ENCODE measurements at places on chromosomes 7 and 10. TPM values are rescaled to one million over a fixed set of nuclear protein-coding genes. Genes with fewer than 3 reads are reported as not detected.

DNA sequence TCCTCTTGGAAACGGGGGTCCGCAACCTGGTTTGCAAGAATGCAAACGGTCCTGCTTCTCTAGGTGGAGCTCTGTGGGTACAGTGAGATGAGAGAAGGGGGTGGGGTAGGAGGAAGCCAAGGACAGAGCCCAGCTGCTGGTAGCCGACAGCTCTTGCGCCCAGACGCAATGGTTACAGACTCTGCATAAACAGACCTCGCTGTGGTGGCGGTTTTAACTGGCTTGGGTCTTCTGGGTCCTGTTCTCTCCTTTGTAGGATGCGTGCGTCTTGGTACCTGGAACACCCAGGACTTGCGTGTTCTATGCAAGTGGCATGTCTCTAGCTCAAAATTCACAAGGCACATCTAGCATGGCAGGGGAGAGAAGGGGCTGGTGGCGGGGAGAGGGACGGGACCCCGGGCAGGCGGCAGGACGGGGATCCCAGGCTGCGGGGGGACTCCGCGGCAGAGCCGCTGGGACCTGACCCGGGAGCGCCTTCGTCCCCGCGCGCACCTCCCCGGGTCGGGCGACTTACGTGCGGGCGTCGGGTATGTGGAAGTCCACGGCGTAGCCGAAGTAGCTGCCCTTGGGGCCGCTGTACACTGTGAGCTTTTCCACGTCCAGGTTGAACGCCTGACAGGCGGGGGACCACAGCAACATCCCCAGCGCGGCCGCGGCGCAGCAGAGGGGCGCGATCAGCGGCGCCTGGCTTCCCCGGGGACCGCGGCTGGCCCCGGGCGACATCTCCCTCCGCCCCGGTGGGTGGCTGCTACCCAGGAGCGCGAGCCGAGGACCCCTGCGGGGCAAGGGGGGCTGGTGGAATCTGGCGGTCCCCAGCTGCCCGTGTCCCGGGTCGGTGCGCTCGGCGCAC is 448 bp downstream of the ITGA8 start:
- DNase-seq: peak; percentile 74

- DNase-seq: no peak
Observed at GRCh38 chr10:110824660-110825059, 47.1 kb upstream of the PDCD4 start.

DNA sequence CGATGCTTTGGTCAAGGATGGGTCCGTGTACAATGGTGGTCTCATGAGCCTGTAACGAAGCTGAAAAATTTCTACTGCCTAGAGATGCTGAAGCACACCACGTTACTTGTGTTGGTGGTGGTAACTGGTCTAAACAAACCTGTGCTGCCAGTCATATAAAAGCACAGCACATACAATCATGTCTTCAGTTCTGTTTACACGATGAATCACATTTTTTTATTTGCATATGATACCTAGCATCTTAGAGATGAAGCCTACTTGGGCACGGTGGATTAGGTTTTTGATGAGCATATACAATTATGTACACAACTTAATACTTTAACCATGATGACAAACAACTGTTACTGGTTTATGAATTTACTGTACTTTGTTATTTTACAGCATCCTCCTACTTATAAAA is 201.0 kb downstream of the ZMYND11 start:
- no peak for DNase-seq

FAM171A1 gene
- total RNA-seq: 28.9 TPM

SPDYE16 gene
- 0.36 TPM for total RNA-seq

- DNase-seq: peak; percentile 96
Observed at GRCh38 chr10:127908106-127908958, 1.4 kb downstream of the PTPRE start.

AKR1D1 gene
- under 0.01 TPM for total RNA-seq

DNA sequence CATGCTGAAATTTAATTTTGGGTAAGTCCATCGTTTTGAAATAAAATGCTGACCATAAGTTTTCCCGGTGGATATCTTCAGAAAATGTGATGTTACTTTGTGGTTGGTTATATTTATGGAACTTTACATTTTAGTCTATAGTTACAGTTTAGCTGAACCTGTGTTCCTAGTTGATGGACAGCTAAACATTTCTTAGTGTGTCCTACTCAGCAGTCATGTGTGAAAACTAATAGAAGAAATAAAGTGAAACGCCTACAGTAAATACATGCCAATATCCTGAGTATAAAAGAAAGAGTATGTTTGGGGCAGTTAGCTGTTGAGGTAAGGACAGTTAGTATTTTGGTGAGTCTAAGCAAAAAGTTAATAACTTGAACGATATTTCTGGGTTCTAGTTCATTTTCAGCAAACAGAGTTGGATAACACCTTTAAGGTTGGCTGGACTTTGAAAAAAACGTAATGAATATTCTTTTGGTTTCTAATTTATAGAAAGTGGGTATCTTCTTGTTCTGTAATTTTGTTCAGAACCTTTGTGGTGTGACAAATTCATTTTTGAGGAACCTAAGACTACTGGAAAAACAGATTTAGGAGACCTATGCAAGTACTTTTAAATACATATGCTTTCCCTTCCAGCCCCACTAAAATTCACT is 28.7 kb downstream of the LCOR start:
- no peak for DNase-seq

DNA sequence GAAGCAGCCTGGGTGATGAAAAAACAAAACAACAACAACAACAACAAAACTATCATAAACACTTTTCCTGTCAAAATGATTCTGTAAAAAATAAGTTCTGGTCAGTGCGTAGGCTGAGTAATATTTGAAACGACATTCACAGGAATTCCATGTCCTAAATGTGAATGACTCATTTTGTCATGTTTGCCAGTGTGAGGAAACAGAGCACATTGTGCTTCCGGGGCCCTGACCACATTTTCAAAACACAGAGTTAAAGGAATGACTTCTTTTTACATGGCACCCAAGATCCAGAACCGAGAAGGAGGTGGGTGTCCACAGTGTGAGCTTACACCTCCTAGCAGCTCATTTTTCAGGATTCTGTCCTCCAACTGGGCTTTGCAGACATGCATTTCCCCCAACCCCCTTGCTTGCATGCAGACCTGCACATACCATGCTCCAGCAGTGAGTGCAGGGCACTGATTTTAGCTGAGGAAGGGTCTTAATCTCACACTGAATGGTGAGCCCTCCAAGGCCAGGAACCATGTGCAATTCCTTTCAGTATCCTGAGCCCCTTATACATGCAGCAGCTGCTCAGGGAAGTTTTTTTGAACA is 3.0 kb downstream of the CLRN3 start:
- DNase-seq: peak; percentile 86

DNA sequence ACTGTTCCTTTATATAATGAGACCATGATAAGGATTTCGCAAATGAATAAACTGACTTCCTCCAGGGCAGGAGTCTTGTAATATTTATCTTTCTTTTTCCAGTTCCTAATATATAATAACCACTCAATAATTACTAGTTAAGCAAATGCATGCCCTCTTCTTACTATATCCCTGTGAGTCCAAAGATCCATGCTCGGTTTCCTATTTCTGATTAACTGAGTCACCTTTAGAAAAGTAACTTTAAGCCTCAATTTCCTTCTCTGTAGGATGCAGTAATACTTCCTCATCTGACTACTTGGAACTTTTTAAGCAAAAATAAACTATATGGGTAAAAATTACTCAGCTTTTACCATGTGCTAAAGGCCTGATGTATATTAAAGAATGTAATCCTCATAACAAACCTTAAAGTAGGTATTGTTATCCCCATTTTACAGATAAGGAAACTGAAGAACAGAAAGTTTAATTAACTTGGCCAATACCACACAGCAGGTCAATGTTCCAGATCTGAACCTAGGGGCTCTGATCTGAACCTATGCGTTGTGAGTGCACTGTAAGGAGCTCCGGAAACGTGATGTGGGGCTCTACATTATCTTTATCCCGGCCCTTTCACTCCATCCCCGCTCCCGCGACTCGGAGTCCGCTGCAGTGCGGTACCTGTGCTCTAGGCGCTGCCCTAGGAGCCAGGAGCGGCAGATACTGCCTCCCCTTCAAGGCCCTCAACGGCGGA is 458 bp downstream of the COX15 start:
- DNase-seq: peak; percentile 35

DNA sequence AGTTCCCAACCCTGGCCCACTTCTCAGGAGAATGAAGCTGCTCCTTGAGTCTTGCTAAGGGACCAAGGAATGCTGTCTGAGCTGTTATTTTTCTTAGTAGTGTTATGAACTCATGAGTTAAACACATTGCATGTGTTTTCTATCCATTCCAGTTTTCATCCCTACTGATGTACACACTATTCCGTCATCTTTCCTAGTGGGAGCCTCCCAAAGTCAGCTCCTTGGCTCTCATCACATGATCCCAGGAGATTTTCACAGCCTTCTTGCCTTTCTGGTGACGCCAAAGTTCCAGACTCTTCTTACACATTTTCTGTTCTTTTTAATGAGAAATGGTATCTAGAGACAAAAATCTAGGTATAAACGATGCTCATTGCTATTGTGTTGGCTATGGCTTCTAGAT is 8.4 kb upstream of the C10orf71 start:
- DNase-seq: no peak

MRPS24 gene
- 69.0 TPM for total RNA-seq

BRAF gene
- total RNA-seq: 30.0 TPM

- DNase-seq: no peak
Observed at GRCh38 chr10:67015225-67015624, 89.4 kb downstream of the LRRTM3 start.

SPACDR gene
- total RNA-seq: 0.36 TPM

NCF1 gene
- total RNA-seq: under 0.01 TPM

DNA sequence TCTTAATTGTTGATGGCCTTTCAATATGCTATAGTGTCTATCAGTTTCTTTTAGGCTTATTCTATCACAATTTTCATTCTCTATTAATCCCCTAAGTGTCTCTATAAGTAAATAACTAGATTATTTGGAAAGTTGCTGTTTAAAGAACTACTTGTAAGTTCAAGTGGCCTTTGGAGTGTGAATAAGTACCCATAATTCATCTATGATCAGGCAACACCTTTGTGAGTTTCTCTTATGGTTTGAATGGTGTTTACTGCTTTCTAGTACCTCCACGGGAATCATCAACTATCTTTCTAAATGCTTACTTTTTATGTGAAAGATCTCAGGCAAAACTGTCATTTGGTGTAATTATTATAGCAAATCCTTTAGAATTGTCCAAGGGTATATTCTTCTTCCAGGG is 166.7 kb downstream of the POU6F2 start:
- DNase-seq: no peak

DNA sequence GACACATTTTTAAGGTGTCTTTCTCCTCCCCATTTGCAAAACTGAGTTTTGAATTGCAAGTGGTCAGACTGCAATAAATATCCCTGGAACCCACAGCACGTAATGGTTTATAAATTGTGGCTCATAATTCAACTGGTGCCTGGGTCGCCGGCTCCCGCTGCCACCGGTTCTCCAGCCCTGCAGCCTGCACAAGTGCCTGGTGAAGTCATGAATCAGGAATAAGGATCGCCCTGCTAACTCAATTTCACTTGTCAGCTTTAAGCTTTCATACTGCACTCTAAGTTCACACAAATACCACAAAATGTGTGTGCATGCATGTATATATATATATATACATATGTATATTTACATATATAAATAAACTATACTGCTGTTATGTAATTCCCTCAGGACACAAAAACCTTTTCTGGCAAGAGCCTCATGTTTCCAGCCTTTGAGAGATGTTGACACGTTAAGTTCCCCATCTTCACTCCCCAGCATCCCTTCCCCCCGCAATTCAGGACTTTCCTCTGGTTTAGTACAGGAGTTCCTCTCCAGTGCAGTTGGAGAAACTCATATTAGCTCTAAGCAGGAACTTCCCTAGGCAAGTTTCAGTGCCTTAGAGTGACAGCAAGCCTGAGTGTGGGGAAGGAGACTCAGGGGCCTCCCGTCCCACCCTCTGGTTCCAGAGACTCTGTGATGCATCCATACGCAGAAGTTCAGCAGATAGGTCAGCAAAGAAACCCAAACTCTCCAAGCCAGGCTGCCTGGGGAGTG is 129.2 kb upstream of the UNC5B start:
- DNase-seq: peak; percentile 76

SPDYE9 gene
- total RNA-seq: not detected

DNA sequence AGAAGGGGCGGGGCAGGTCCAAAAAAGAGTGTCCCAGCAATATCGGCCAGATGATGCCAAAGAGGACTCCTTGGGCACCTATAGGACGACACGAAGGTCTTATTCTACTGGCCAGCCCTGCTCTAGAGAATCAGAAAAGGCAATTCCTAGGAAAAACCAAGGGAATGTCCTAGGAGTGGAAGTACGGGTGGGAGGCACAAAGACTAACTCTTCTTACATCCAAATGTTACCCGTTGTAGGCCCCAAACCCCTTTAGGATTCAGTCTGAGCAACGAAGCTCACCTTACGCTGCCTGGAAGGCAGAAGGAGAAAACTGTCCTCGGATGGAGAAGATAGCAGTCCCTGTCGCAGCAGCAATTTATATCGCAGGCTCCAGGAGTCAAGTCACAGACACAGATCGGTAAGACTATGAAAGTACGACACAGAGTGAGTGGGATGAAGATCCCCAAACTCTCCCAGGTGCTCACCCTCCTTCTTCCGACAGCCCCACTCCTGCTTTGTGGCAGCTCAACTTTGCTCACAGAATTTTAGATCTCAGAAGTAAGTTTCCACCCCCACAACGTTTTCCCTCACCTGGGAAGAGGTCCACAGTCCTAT is 558 bp downstream of the TCTN3 start:
- DNase-seq: no peak

GRCh38 chr10:63819753-63820329 is 298.6 kb downstream of the REEP3 start:
- peak; percentile 76 for DNase-seq

DNA sequence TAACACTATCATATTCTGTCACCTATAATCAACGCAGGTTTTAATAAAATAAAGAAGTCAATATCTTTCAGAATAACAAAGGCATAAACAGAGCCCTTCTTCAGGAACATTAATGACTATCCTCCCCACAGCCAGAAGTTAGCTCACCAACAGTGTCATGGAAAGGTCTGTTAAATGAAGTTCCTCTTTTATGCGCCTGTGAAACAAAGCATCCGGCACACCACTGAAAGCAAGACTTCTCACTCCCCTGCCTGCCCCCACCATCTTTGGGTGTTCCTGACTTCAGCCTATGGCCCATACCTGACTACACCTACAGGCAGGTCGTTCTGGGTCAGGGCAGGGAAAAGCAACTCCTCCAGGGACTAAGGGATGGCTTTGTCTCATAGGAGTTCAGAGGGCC is 205.4 kb downstream of the FANK1 start:
- no peak for DNase-seq

GRCh38 chr10:29926693-29927048 is 132.7 kb downstream of the JCAD start:
- peak; percentile 83 for DNase-seq

GRCh38 chr7:25091779-25092178 is 33.3 kb downstream of the CYCS start:
- no peak for DNase-seq

DNA sequence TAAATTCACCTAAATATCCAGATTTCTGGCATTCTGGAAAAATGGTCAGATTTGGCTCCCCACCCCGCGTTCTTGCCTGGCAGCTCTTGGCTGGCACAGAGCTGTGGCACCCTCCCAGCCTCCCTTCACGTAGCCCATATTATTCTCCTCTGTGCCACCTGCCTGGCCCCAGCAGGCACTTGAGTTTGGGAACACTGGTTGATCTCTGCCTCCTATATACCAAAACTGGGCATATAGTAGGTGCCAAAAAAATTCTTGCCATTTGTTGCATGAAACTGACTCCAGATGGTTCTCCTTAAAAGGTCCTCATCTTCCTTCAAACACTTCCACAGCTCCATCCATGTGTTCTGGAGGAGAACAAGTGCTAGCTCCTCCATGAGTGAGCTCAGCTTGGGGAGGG is 167.0 kb downstream of the RPS24 start:
- DNase-seq: no peak

SND1 gene
- total RNA-seq: 257 TPM

DGKI gene
- 23.3 TPM for total RNA-seq

ALOX5 gene
- not detected for total RNA-seq
